Posterior cingulate gyrus (tissue), 11 donors: ENCODE measurements at places on chromosomes 1 and 21.

DNA sequence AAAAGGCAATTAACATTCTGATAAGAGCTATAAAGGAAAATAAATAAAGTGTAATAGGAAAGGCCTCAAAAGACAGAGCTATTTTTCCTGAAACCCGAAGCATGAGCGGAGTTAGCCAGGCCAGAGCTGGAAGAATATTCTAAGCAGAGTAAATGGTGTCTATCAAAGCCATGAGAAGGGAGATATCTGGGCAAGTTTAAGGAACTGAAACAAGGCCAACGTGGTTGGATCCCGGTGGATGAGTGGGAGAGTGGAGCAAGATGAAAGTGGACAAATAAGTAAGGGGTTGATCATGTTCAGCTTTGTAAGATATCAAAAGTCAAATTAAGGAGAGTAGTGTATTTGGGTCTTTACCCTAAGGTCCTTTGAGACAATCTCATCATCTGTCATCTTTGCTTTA, 234.0 kb downstream of the TM2D1 start:
- no peak for DNase-seq

- no peak for DNase-seq
These were observed 67.8 kb downstream of the VPS26C start for GRCh38 chr21:37199057-37199924.

- no peak for DNase-seq
These were observed 51.8 kb upstream of the CASZ1 start for GRCh38 chr1:10848109-10848684.

- DNase-seq, result no peak
These were observed 1208.7 kb downstream of the BRINP3 start for GRCh38 chr1:189269011-189269410.

DNA sequence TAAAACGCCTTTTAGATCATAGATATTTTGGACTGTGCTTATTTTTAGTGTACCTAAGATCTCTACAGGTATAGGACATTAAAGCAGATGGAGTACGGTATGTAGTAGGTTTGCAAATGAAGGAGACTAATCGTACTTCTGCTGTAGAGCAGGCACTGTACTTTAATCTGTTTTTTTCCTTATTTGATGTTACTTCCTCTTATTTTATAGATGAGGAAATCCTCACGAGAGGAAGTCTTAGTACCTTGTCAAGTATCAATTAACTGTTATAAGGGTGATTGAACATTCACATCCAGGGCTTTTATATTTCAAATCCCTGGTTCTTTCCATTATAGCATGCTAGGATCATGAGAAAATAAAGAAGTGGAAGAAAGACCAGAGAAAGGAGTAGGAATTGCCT, 41.1 kb downstream of the CACHD1 start:
- no peak for DNase-seq

DNA sequence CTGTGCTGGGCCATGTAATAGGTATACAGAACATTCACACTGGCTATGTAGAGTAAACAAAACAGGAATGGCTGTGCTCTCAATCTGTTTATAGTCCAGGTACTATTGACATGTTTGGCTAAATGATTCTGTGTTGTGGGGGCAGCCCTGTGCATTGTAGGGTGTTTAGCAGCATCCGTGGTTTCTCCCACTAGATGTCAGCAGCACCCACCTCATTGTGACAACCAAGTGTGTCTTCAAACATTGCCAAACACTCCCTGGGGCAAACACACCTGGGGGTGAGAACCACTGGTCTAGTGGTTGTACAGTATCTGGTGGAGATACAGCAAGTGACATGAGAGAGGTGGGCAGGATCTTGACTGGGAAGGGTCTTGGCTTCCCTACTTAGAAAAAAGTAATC, 80.4 kb upstream of the SPATA6 start:
- peak; percentile 19 for DNase-seq

- DNase-seq, result no peak
These were observed 44.1 kb upstream of the ATP2B4 start for GRCh38 chr1:203582568-203582967.

DNA sequence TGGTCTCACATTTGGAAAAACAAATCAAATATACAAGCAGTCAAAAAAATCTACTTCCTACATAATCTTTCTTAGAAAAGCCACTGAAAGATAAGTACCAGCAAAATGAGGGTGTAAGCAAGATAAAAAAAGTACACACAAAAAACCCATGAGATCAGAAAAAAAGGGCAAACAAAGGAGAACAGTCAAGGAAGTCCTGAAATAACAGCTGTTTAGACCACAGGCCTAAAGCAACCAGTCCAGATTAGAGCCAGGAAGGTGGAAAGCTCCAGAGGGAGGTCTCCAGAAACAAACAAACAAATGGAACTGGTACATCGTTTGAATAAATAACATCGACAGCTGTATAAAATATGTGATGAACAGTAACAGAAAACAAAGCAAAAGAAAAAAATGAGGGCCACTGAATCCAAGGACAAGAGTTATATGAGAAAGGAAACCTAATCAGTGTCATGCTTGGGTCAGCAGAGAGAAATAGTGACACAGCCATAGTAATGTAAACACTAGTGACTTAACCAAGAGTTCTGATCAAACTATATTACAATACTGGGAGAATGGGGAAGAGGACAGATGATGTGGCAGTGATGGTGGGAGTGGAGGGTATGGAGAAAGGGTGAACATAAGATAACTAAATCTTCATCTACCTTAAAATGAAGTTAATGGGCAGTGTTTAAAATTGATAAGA, 67.5 kb downstream of the NVL start:
- DNase-seq, result no peak

DNA sequence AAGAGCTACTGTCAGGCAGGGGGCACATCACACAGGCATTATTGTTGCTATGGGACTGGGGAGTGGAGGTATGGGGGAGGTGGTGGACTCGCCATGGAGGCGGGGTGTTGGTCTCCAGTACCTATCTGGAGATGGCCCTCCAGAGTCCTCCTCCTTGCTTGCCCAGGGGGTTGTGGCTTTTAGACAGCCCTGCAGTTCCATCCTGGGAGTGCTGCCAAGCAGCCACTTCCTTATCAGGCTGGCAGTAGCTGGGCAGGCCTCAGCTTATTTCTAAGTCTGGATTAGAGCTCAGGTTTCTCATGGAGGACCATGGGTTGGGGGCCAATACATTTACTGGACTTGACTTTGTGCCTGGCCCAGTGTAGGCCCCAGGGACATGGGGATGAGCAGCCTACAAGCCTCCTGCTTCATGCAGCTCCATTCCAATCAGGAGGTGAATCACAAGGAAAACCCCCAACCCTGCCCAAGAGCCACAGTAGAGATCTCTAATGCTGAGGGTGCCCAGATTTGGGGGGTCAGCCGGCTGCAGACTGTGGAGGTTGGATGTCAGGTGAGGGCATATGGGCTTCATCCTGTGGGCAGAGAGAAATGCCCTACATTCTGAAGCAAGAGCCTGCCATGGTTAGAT, 210.7 kb upstream of the EDN2 start:
- no peak for DNase-seq

GRCh38 chr21:14405225-14405624, 22.3 kb upstream of the HSPA13 start:
- no peak for DNase-seq

GRCh38 chr1:229344139-229344538, 1.3 kb upstream of the CCSAP start:
- no peak for DNase-seq

DNA sequence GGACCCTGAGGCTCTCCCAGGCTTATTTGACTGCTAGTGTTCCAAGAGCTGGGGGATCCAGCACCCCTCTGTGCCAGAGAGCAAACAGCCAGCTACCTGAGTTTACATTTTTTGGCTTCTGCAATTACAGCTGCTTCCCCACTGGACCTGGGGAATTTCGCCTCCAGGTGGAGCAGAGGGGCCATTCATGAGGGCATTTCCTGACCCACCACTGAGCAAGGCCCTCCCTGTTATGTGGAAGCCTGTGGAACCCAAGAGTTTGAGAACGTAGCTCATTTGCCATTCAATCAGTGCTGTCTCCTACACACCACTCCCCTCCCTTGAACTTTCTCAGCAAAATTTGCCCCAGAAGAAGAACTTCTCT, 42.7 kb upstream of the TMEM51 start:
- DNase-seq, result no peak

- DNase-seq, result no peak
These were observed 34.7 kb upstream of the SELENON start for GRCh38 chr1:25765136-25765922.

- no peak for DNase-seq
These were observed 219.7 kb downstream of the NFIA start for GRCh38 chr1:61301824-61302657.

GRCh38 chr1:200740571-200741208, 2.0 kb downstream of the CAMSAP2 start:
- no peak for DNase-seq

DNA sequence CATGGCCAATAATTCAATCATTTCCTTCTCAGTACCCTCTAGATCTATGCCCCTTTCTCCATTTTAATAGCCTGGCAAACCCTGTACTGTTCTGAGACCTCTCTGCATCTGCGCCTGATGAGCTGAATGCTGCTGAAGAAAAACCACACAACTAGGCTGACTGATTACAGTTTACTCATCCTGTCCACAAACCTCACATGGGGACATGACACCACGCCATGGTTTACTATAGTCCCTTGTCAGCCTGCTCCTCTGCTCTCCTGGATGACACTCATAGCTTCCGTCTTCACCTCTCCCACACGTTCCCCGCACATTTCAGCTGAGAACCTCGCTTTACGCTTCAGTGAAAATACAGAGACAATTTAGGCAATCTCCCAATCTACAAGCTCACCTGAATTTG, 59.7 kb downstream of the DESI2 start:
- no peak for DNase-seq

GRCh38 chr1:112536561-112536960, 27.8 kb downstream of the WNT2B start:
- DNase-seq, result no peak

DNA sequence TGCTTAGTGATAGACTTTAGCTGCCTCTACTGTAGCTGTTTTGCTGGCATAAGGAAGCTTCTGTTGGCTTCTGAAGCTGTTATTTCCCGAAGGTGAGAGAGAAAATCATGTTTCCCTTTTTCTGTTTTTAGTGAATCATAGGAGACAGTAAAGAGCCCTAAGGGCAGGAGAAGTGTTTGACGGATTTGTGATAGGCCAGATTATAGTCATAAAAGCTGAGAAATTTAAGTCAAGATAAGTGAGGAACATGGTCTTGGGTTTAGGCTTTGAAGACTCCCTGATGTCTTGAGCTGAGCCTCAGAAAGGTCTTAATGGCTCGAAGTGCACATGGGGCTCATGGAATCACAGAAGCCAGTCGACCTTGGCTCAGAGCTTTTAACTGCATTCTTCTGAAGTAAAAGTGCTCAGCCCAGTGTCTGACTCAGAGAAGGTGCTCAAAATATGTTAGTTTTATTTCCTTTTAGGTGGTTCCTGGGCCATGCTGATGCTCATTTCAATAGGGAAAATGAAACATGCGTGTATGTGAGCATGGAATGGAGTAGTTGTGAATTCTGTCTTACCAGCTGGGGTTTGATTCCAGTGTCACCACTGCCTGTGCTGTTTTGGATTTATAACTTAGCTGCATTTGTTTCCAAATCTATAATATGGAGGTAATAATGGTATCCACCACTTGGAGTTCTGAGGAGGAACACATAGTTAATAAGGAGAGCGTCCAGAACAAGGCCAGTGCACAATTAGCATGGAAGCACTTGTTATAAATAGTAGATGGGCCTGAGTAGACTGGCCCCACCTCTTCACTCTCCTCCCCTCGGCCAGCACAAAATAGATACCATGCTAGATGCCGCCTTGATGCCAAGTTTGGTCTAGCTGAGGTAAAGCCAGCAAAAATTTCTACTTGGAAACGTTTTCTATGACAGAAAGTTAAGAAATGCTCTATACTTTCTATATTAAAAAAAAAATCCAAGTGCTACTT, 99.2 kb downstream of the C1orf21 start:
- DNase-seq, result no peak

DNA sequence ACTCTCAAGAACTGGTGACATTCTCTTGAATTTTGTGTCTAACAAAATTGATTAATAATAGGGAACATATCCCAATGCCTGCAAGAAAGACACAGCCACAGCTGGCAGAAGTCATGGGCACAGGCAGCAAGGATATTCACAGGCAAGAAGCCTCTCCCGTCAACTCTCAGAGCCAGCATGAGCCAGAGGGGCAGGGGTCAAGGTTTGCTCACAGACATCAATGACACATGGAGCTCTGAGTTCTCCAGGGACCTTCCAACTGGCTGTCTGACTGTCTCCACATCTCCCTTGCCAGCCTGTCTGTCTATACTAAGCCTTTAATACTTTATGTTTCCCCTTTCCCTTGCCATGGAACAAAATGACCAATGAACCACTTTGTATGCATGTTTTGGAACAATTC, 101.5 kb upstream of the RAB4A start:
- no peak for DNase-seq

DNA sequence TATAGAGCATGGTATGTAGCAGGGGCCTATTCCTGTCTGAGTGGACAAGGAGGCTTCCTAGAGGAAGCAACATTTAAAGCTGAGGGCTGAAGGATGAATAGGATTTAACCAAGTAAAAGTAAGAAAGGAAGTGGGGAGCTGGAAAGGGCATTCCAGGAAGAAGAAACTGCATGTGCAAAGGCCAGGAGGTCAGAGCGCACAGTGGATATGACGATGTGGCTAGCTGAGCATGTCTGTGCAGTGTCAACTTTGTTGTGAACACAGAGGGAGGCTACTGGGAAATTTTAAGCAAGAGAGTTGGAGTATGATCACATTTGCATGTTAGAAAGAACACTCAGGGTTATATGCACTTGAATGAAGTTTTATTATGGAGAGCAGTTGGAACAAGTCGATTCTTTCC, 28.6 kb upstream of the JUN start:
- no peak for DNase-seq

GRCh38 chr1:17596651-17597509, 57.4 kb downstream of the ARHGEF10L start:
- no peak for DNase-seq

DNA sequence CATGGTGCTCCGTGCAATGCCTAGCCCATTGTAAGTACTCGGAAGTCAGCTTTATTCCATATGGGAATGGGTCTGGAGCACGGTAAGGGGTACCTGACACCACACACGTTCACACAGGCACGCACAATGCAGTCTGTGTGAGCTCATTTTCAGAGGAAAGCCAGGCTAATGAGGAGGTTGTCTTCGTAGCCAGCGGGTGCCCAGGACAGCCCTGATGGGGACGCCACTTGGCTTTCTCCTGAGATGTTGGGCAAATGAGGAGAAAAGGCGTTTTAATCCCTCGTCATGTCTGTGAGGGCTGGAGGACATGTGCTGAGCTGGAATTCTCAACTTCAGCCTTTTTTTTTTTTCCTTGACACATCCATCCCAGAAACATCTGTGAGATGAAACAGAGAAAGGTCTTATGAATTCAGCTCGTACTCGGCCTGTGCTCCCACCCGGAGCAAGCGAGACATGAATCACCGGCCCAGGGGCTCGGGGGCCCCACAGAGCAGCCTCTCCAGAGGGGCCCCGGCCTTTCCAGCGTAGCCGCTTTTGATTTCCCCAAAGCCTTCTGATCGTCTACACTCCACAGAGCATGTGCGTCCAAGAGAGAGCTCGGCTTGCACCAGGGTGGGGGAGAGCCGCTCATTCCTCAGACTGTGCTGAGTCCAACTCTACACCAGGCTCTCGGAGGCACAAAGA, 125.1 kb downstream of the EPHB2 start:
- no peak for DNase-seq

GRCh38 chr1:66563941-66564630, 30.1 kb downstream of the SGIP1 start:
- no peak for DNase-seq

GRCh38 chr1:40361201-40361600, 12.3 kb upstream of the SMAP2 start:
- DNase-seq, result no peak
